ENCODE measurements at places on chromosomes 6 and 20.

DNA sequence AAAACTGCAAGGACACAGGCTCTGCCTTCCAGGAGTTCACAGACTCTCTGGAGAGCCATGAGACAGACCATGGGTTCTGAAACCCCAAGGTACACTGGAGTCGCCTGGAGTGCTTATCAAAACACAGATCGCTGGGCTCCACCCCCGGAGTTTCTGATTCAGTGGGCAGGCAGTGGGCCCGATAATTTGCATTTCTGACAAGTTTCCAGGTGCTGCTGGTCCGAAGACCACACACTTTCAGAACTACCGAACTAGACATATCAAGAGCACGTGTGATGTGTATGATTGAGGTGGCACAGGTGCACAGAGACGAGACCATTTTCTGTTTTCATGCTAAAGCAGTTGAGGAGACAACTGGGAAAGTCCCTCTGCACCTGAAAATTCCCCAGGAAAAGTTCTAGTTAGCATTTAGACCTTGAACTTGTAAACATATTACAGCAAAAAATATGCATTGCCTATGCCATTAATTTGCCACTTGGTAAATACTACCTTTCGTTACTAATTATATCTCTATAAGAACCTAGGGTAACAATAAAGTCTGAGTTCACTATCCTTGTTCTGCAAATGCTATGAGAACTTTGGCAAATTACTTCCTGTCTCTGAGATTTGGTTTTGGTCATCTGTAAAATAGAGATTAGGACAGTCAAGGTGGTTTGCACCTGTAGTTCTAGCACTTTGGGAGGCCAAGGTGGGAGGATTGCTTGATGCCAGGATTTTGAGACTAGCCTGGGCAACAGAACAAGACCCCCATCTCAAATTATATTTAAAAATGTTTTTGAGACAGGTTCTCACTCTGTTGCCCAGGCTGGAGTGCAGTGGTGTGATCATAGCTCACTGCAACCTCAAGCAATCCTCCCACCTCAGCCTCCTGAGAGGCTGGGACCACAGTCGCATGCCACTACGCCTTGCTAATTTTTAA, 14.3 kb upstream of the PIM1 start:
- H3K27ac ChIP-seq: peak overlapping the region; percentile 69
- H3K36me3 ChIP-seq: no peaks in the 10 kb centered on the region
- H3K4me1 ChIP-seq: peaks cover 27% of the 10 kb centered on the region
- H3K4me3 ChIP-seq: peak overlapping the region; percentile 29

DNA sequence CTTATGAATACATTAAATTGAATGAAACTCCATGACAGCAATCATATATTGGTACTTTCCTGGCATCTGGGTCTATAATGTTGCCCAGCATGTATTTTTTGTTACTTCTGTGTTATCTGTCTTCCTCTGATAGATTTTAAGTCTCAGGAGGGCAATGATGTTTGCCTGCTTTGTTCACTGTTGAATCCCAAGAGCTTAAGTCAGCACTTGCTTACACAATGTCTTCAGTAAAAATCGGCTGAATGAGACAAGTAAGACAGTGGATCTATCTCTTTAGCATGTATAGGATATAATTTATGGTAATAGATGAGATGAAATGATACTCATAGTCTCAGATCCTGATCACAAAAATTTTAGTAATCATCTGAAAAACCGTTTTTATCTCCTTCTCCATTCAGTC, 1034.9 kb upstream of the EPHA7 start:
- H3K4me3 ChIP-seq: no peak overlapping the region
- no peaks in the 10 kb centered on the region for H3K36me3 ChIP-seq
- H3K27me3 ChIP-seq: no peaks in the 10 kb centered on the region
- DNase-seq: no peak
- H3K4me1 ChIP-seq: no peaks in the 10 kb centered on the region

DNA sequence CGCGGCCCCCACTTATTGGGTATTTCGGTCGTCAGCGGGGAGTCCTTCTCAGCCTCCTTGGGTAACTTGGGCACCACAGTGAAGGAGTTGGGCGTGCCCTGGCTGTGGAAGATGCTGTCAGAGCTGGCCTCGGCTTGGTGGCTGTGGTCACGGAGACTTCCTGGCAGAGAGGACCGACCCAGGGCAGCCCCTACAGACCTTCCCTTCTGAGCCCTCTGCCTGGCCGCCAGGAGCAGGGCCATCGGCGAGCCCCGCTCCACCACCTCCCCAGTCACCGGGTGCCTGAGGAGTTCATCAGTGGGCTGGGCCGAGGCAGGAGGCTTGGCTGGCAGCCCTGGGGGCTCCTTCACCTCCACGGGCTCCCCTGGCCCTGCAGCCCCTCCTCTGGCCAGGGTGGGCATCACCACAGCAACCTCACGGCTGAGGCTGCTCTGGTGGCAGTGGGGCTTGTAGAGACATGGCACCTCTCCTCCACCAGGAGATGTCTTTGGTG, 37.2 kb downstream of the C6orf132 start:
- no peaks in the 10 kb centered on the region for H3K27me3 ChIP-seq
- H3K36me3 ChIP-seq: no peaks in the 10 kb centered on the region
- H3K4me3 ChIP-seq: peak overlapping the region; percentile 71
- peaks cover 19% of the 10 kb centered on the region for H3K4me1 ChIP-seq

DNA sequence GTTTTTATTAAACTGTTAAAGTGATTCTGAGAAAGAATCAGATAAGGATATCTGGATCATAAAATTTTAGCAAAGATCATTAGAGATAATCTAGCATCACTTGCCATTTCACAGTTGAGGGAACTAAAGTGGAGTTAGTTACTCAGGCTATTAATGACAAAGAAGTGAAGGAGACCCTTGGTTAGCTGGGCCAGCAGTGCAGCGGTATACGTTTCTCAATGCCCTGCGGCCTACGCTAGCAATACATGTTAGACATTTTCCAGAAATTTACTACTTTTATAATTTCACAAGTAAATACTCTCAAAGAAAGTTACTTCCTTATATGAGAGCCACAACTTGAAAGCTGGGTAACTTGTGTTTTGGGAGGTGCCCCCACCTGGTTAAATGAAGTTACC, 28.5 kb downstream of the NEDD9 start:
- H3K27me3 ChIP-seq: no peaks in the 10 kb centered on the region
- H3K36me3 ChIP-seq: peaks cover 51% of the 10 kb centered on the region
- peak overlapping the region; percentile 91 for H3K27ac ChIP-seq
- DNase-seq: no peak
- no peak overlapping the region for H3K4me3 ChIP-seq

GRCh38 chr6:26556263-26557070, 18.3 kb downstream of the HMGN4 start:
- H3K27me3 ChIP-seq: no peaks in the 10 kb centered on the region
- H3K4me1 ChIP-seq: peaks cover 10% of the 10 kb centered on the region
- H3K4me3 ChIP-seq: peak overlapping the region; percentile 37
- H3K27ac ChIP-seq: peak overlapping the region; percentile 17

DNA sequence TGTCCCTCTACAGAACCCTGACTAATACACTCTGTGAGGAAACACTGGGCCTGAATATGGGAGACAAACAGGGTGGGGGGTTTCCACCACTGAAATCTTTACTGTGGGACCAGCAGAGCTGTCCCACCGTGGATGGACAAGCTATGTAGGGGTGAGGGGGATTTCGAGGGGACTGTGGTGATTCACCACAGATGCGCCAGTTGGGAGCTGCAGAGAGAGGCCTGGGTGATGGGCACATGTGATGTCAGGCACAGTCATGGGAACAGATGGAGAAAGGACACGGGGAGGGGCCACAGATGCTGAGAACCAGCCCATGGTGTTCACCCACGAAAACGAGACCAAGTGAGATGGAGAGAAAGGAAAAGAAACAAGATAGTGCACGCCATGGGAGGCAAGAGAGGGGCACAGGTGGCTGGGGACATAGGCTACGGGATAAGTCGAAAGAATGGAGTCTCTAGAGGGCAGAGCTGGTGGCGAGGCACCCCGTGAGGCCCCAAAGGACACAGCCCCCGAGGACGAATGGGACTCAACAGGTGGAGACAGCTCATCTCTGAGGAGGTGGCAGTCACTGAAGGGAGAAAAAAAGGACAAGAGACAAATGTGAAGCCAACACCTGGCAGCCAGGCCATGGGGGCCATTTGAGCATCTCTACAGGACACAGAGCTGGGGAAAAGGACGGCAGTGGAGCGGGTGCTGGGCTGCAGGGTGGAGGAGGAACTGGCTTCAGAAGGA, 10.5 kb upstream of the RAMACL start:
- H3K27me3 ChIP-seq: no peaks in the 10 kb centered on the region
- DNase-seq: no peak
- no peaks in the 10 kb centered on the region for H3K36me3 ChIP-seq
- no peak overlapping the region for H3K4me3 ChIP-seq
- no peak overlapping the region for H3K27ac ChIP-seq
- H3K4me1 ChIP-seq: no peaks in the 10 kb centered on the region

DNA sequence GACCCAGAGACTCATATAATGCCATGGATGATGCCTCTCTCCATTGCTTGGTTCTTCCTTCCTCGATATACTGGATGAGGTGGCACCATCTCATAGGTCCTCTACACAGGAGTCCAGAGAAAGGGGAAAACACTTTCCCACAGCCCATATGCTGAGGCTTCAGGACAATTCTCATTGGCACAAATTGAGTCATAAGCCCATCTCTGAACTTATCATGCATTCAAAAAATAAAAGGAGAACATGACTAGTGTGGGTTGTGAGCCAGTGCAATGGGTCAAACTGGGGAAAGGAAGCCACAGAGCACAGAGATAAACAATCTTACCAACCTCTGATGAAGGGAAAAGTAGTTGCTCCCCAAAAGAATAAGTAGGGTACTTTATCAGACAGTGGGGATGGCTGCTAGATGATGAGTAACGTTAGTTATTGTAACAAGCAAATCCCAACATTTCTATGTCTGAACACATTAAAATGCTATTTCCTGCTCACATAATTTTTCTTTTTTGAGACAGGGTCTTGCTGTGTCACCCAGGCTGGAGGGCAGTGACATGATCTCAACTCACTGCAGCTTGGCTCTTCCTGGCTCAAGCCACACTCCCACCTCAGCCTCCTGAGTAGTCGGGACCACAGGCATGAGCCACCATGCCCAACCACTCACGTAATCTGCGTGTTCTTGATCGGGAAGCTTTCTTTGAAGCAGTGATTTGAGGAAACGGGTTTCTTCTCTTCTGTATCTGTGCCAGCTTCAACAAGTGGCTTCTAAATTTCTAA, 27.0 kb downstream of the SOD2 start:
- H3K27me3 ChIP-seq: no peaks in the 10 kb centered on the region
- no peaks in the 10 kb centered on the region for H3K4me1 ChIP-seq
- no peak overlapping the region for H3K4me3 ChIP-seq
- no peak overlapping the region for H3K27ac ChIP-seq
- peaks cover 22% of the 10 kb centered on the region for H3K36me3 ChIP-seq

- DNase-seq: no peak
- peaks cover 15% of the 10 kb centered on the region for H3K4me1 ChIP-seq
- no peak overlapping the region for H3K27ac ChIP-seq
- no peaks in the 10 kb centered on the region for H3K27me3 ChIP-seq
- H3K36me3 ChIP-seq: peaks cover 10% of the 10 kb centered on the region
These were observed 17.4 kb downstream of the PIGT start for GRCh38 chr20:45433316-45433715.

- no peak for DNase-seq
- no peak overlapping the region for H3K4me3 ChIP-seq
- no peak overlapping the region for H3K27ac ChIP-seq
- H3K4me1 ChIP-seq: no peaks in the 10 kb centered on the region
These were observed 185.7 kb upstream of the MARCKS start for GRCh38 chr6:113671421-113671820.

- DNase-seq: no peak
- no peaks in the 10 kb centered on the region for H3K4me1 ChIP-seq
- H3K27me3 ChIP-seq: peaks cover 11% of the 10 kb centered on the region
- H3K27ac ChIP-seq: no peak overlapping the region
- no peak overlapping the region for H3K4me3 ChIP-seq
These were observed 57.2 kb upstream of the IRAK1BP1 start for GRCh38 chr6:78810146-78810545.
